ENCODE measurements at places on chromosomes 11 and 22.
A peak's percentile ranks its signal among the peaks of the same experiment; 100 is the strongest.

DNA sequence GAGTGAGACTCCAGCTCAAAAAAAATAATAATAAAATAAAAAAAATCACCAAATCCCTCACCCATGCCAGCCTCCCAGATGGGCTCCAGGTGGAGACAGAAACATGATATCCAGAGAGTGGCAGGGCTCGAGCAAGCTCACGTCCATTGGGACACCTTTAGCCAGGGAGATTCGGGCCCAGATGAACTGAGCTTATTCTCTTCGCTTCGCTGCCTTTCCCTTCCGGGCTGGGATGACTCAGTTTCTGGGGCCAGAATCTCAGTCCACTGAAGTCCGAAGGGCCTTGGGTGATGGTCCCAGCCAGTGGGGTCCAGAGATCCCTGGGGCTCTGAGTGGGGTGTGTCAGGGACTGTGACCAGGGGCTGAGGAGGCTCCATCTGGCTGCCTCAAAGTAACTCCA, 23.0 kb upstream of the MYEOV start:
- DNase-seq = no peak

- DNase-seq = no peak
Observed at GRCh38 chr11:120343429-120343828, 7.2 kb downstream of the ARHGEF12 start.

GRCh38 chr11:129767827-129768226, 47.8 kb upstream of the TMEM45B start:
- no peak for DNase-seq

- DNase-seq = no peak
Observed at GRCh38 chr22:46196278-46196677, 46.0 kb downstream of the PPARA start.

GRCh38 chr22:37229012-37229804, 14.9 kb downstream of the RAC2 start:
- DNase-seq = peak; percentile 73

- DNase-seq = no peak
Observed at GRCh38 chr22:47030143-47030661, 267.8 kb downstream of the TBC1D22A start.

DNA sequence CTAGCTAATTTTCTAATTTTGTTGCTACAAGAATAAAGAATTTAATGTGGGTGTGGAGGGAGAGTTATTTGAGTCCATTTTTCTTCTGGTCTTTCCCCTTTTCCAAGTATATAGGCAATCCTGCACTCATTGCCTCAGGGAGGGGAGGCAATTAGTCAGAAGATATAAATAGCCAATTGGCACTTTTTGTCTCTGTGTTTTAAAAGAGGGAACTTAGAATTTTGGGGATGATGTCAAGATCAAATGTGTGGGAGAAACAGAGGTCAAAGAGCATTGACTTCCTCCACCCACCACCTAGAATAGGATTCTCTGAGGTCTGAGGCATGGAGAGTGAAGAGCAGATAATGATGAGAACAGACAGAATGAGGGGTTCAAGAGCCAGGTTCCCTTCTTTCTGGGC, 120.3 kb upstream of the ZC3H12C start:
- DNase-seq = no peak

DNA sequence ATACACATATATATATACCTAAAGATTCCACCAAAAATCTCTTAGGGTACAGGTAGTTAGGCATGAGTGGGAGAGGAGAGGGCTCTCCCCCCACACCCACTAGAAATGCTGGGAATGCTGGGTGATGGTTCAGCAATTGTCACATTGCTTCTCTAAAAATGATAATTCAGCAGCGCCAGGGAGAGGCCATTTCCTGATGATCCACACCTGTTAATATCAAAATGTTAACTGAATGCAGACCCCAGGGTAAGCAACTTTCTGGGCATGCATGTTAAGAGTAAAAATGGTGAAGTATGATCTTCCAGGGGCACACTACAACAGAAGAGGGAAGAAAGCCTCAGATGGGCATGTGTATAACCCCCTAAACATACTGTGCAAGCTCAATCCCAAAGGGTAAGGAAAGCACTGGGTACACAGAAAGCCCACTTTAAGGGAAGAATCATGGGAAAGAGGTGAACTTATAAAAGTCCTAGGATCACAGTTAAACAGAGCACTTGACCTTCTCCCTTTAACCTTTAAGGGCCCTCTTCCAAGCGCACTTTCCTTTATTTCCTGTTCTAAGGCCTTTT, 67.6 kb upstream of the GNAZ start:
- no peak for DNase-seq

GRCh38 chr11:102792604-102793003, 5.4 kb downstream of the MMP1 start:
- no peak for DNase-seq

GRCh38 chr11:35376118-35376510, 43.2 kb downstream of the SLC1A2 start:
- no peak for DNase-seq

- DNase-seq = no peak
Observed at GRCh38 chr11:55726715-55727324, 46.4 kb upstream of the OR5D13 start.

DNA sequence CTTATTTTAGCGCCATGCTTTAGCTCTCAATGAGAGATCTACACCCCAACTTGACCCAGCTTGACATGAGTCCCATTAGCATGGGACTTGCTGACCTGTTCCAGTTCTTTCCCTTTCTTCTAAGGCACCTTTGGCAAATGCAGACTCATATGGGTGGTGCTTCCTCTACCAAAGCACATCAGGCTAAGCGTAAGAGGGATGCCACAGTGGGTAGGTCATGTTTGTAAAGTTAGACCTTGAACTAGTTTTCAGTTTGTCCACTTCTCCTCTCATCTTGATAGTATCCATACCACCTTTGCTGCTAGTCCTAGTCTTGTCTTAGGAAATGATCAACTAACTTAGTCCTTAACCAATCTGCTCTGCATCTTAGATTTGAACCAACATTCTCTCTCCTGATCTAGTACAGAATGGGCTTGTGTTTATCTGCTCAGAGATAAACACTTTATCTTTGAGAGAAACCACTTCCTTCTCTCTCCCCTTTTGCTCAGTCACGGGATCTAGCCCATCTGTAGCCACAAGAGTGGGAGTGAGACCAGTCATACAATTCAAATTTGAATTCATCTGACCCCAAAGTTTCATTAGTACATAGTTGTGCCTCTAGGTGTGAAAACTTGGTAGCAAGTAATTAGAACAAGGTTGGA, 72.1 kb upstream of the CD44 start:
- DNase-seq = no peak

DNA sequence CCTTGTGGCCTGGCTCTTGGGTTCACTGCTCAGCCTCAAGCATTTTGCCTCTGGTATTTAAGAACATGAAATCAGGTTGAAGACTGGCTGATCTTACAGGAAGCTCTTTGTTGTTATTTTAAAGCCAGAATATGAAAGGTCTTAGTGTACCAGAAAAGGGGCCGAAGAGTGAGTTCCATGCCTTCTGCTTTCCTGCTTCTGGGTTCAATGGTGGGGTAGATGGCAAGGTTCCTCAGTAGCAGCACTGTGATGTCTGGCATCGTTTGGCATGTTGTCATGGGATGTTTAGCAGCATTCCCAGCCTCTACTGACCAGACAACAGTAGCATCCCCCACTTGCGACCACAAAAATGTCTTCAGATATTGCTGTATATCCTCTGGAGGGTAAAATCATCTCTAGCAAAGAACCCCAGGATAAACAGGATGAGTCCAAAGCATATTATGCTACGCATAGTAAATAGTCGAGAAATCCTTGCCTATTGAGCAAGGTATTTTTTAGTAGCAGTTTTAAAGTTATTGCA, 2.4 kb downstream of the VPS26B start:
- DNase-seq = no peak

DNA sequence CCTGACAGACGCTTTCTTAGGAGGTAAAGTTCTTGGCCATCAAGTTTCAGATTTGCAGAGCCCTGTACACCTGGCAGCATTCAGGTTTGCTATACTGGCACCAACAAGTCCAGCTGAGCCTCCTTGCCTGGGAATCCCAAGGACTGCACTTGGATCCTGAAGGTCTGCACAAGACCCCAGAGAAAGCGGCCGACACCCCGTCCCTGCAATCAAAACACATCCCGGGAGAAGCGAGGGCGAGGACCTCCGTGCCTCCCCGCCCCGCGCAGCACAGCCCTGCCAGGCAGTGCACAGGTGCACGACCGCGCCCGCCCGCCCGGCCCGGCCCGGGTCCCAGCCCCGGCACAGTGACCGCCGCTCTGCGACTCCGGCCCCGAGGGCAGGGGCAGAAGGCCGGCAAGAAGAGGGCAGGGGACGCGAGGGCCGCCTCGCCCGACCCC, 559 bp downstream of the MRTFA start:
- no peak for DNase-seq

DNA sequence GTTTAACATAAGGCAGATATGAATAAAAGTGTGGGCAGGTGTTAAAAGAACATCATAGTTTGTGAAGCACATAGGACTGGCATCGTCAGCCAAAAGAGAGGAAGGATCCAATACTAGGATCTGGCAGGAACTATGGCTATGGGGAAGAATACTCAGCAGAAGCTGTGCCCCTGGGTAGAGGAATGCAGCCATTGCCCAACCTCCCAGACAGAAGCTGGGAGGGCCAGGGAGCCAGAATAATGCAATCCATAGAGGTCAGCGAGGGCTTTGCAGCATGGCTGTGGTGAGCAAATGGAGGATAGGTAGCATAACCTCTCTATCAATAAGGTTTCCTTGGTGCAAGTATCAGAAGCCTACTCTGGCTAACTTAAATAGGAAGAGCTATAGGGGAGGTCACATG, 11.7 kb upstream of the CSTF3 start:
- DNase-seq = no peak

GRCh38 chr11:27991736-27992135, 116.2 kb downstream of the KIF18A start:
- peak; percentile 9 for DNase-seq

- no peak for DNase-seq
Observed at GRCh38 chr11:3609416-3610265, 32.2 kb downstream of the ART5 start.

GRCh38 chr11:116527180-116527991, 245.4 kb downstream of the BUD13 start:
- no peak for DNase-seq

GRCh38 chr11:9571763-9572115, 1.7 kb upstream of the WEE1 start:
- DNase-seq = no peak

- no peak for DNase-seq
Observed at GRCh38 chr11:118009864-118010737, 23.9 kb downstream of the IL10RA start.

GRCh38 chr11:116055064-116055463, 550.8 kb upstream of the CADM1 start:
- DNase-seq = no peak

- DNase-seq = no peak
Observed at GRCh38 chr22:37999236-37999635, 14.9 kb upstream of the SOX10 start.

DNA sequence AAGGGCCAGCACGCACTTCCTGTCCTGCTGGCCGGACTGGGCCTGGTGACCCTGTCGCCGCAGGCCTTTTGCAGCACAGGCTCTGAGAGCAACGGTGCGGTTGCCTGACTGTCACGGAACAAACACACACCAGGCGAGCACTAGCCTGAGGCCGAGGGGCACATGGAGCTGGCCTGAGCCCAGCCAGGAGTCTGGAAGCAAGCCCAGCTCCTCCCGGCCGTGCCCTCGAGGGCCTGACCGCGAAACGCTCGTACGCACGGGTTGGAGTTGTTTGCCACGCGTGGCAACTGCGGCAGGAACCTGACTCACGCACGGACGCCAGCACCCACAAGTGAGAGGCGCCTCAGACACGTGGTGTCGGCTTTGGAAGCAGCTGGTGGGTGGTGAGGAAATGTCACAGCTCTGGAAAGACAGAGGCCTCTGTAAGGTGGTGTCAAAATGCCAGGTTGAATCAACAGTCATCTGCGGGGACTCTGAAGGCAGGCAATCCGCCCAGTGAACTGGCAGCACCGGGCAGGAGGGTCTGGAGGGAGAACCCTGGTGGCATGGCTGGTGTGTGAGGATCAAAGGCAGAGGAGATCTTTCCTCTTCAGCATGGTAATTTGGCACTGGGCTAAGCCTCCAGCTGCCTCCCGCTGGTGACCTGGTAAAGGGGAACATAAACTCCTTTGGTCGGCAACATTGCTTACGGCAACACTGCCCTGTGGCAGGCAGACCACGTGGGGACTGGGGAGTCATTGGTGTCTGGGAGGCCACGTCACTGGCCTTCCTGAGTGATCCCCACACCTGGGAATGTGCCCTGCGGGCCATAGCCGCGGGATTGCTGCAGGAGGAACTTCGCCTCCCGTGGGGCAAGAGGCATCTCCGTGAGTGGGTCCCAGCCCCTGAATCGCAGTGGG, 15.3 kb upstream of the IL17REL start:
- DNase-seq = no peak

DNA sequence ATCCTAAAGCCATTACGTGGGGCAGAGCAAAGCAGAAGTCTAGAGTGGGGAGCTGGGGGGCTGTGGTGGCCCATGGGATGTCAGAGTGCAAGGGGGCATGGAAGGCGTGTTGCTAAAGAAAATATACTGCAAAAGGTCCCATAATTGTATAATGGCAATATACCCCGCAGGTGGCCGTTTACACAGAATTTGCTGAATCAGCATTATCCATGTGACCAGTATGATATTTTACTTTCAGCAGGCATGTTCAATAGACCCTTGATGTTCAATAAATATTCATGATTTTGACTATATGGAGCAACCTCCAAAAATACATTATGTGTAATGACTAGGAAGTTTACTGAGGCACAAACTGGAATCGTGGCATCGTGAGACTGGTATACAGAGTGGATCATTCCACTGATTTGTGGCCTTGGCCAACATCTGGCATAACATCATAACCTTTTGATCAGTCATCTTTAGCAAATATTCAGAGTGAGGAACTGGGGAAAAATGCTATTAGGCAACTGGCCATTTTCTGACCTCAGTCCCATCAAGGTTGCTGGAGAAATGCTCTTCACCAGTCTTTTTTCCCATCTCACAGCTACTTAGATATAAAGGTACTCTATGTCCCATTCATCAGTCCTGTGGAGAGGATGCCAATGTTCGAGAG, 29.3 kb upstream of the PPP2R1B start:
- DNase-seq = no peak

GRCh38 chr22:37726241-37726887, 29.5 kb downstream of the TRIOBP start:
- no peak for DNase-seq

DNA sequence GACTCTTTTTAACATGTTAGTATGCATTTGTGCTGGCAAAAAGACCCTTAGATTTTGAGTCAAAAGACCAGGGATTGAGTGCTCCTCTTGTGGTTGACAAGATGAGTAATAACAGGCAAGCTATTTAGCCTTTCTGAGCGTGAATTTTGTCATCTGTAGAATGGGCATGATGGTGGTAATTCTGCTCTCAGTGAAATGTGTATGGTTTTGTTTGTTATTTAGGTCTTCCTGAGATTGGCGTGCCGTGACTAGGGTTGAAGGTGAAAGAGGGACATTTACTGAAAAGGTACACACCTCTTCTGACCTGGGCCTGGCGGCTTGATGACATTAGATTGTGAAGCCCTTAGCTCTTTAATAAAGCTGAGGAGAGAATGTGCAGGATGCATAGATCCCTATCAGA, 8.4 kb upstream of the CEP295 start:
- DNase-seq = no peak

DNA sequence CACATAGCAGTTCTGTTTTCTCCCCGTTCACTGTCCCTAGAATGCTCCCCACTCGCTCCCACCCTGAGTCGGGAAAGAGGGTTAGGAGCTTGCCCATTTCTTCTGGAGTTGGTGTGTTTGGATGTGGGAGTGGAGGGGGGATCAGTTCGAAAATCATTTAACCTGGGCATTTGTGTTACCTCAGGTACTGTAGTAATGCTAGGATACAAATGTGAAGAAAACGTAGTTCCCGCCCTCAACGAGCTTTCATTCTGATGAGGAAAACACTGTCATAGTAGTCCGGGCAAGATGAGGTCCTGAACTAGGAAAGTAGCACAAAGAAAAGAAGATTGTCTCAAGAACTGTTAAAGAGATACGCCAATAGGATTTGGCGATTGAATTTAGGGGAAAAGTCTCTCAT, 539 bp downstream of the SDHD start:
- DNase-seq = no peak

Data from fibroblast of the conjunctiva (primary cell).